Stimulated activated CD4-positive, alpha-beta T cell treated with anti-CD3 and anti-CD28 coated beads, Interleukin-4, amount 100 ng/mL, for 1 hour (primary cell): ENCODE measurements at places on chromosomes 5 and 9.

- DNase-seq = no peak
Measured at GRCh38 chr5:32572778-32573480, 12.4 kb upstream of the SUB1 start.

- no peak for DNase-seq
Measured at GRCh38 chr5:121795511-121795910, 56.2 kb upstream of the FTMT start.

GRCh38 chr9:134243778-134244467 lies 79.6 kb upstream of the RNU6ATAC start:
- DNase-seq = peak; percentile 21

DNA sequence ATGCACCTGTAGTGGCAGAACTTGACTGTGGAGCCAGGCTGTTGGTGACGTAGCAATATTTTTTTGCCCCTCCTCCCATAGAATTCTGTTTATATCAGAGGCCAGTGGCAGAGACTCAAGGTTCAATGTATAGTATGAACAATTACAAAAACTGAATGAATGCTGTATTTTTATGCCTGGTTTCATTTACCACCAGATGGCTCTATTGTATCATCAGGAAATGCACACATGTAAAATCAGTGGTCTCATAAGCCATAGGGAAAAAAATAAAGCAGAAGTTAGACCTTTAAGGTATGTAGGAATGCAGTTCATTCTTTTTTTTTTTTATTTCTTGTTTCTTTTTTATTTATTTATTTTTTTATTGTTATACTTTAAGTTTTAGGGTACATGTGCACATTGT lies 43.6 kb downstream of the CCDC192 start:
- no peak for DNase-seq

DNA sequence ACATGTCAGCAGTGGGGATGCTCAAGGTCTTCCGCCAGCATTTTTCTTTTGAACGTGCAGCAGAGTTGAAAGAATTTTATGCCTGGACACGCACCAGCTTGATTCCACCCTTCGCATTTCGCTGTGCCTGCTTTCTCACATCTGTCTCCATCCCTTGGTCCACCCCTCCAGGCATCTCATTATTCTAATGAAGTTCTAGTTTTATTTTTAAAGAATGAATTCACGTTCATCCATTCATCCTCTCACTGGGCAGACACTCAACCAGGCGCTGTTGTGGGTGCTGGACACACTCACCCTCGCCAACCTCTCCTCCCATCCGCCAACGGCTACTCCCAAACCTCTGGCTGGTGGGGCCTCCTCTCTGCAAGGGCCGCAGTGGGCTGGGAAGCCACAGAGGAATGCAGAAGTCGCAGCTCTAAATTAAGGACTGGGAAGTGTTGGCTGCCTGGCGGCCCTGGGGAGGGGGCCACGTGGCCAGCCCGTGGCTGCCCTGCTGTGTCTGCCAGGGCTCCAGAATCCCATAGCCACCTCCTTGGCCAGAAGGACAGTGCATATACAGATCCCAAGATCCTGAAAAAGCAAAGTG lies 6.7 kb downstream of the SUSD3 start:
- DNase-seq = no peak

- DNase-seq = no peak
Measured at GRCh38 chr5:351921-352245, 30.4 kb downstream of the AHRR start.

GRCh38 chr9:130607640-130608420 lies 28.5 kb downstream of the FUBP3 start:
- DNase-seq = no peak

GRCh38 chr5:180115326-180116076 lies 43.9 kb upstream of the RNF130 start:
- no peak for DNase-seq

DNA sequence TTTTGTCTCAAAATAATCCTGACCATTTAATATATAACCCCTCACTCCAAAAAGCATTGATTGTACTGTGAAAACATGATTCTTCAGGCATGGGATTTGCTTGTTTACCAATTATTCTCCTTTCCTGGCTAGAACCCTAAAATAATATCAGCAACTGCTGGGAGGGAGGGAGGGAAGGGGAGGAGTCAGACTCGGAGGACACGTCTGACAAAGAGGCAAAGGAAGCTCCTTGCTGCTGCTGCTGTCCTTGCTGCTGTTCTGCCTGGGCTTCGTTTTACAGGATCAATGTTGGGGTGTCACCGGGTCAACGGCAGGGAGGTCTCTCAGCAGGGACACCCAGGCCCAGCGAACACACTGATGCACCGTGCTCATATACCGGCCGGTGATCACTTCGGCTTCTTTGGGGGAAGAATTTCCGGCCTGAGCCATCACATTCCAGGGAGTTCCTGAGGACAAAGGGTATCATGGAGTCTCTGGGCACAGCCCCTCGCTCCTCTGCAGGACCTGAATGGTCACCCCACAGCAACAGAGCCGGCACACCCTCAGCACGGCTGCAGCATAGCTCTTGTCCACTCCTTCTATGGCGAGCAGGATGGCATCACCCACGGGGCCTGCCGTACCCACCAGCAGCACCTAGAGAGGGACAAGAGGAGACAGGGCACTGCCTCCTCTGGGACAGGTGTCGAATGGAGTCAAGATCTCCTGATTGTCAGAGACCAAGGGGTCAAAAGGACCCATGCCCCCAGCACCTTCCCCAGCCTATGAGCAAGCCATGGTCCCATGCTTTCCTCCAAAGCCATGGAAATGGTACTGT lies 27.9 kb downstream of the MED10 start:
- no peak for DNase-seq

DNA sequence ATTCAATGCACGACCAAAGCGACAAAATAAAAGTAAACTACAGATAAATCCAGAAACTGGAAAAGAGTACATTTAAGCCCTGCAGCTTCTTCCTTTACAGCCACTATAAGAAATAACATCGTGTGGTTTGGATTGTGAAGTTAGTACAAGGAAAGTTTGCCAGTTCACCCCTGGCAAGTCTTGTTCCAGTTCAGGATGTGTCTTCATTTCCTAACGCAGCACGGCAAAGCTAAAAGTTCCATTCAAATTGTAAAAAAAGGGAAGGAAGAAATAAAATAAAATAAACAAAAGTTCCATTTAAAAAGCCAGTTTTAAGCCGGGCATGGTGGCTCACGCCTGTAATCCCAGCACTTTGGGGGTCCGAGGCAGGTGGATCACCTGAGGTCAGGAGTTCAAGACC lies 83.3 kb upstream of the RETREG1 start:
- no peak for DNase-seq

- DNase-seq = no peak
Measured at GRCh38 chr5:74866596-74867162, 492 bp upstream of the FAM169A start.

DNA sequence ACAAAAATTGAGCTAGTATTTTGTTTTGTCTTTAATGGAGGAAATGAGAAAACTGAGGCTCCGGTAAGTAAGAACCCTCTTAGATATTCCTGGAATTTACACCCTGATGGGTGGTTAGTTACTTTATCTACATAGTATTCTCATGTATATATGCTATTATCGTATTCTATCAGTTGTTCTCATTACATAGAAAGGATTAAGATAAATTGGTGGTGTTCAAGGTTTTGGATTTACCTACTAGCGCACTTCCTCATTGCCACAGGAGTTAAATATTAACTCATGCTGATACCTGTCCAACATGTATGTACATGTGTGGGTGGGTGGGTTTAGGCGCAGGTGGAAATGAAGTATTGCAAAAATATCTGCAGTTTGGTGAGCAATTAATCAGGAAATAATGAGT lies 61.1 kb upstream of the IFNE start:
- DNase-seq = no peak

- DNase-seq = no peak
Measured at GRCh38 chr9:3004572-3004971, 160.7 kb upstream of the PUM3 start.

- no peak for DNase-seq
Measured at GRCh38 chr5:142059304-142059940, 46.6 kb upstream of the GNPDA1 start.

GRCh38 chr5:87137283-87137682 lies 130.4 kb upstream of the RASA1 start:
- DNase-seq = no peak
